ENCODE measurements at places on chromosomes 7 and 10.

DNA sequence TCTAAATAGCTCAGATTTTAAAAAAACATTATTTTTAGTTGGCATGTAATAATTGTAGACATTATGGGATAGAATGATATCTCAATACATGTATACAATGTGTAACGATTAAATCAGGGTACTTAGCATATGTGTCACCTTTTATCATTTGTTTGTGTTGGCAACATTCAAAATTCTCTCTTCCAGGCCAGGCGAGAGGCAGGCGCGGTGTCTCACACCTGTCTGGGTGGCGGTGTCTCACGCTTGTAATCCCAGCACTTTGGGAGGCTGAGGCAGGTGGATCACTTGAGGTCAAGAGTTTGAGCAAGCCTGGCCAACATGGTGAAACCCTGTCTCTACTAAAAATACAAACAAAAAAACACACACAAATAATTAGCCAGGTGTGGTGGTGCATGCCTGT lies 151.7 kb downstream of the RTKN2 start:
- DNase-seq = no peak

- no peak for DNase-seq
Measured at GRCh38 chr7:138316421-138317043, 143.5 kb upstream of the TRIM24 start.

GRCh38 chr10:43401627-43402026 lies 7.4 kb downstream of the HNRNPF start:
- no peak for DNase-seq

DNA sequence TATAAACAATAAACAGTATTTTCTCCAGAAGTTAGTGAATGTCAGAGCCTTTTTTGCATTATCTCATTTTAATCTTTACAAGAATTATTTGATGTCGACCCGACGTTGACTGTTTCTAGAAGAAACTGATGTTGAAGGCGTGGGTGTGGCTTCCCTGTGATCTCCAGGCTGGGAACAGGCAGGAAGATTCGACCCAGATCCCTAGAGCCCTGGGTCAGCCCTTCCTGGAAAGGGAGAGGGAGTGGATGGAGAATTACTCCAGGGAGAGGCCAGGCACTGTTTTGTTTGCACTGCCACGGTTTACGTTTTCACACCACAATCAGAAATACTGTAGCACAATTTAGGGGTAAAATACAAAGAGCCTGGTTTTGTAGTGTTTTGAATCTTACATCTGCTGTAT lies 133.1 kb downstream of the ADARB2 start:
- no peak for DNase-seq

- DNase-seq = no peak
Measured at GRCh38 chr10:14294347-14295059, 36.2 kb downstream of the FRMD4A start.

DNA sequence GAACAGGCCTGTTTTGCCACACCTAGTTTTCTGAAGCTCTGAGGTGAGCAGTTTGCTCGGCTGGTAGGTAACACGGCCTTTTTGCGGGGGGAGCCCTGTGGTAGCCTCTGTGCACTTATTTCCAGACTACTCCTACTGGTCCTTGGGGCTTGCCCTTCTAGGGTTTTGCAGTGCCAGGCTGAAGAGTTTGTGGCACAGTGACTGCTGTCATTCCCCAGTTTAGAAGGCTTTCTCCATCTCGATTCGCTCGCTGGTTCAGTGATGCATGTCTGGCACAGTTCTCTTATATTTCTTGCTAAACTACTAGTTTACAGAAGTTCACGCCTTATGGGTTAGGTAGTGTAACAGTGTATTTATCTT lies 711 bp downstream of the KIF20B start:
- DNase-seq = no peak

DNA sequence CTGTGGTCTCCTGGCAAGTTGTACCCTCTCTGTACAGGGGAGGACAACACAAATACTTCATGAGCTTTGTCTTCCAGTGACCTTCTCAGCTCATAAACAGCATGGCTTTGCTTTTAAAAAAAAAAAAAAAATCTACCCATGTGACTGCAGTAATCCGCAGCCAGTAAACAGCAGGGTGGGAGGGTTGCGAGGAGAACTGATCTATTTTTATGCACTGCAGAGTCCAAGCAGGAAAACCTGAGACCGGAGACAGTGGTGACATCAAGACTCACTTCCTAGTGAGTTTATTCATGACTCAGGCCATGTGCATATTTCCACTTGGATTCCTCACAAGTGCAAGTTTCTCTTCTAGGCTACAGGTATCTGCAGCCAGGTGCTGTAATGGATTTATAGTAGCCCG lies 127.9 kb downstream of the NRF1 start:
- DNase-seq = no peak

GRCh38 chr10:83685458-83685857 lies 453.9 kb upstream of the GHITM start:
- no peak for DNase-seq

- DNase-seq = no peak
Measured at GRCh38 chr10:77562742-77563141, 74.9 kb downstream of the KCNMA1 start.

GRCh38 chr10:60919551-60919950 lies 24.4 kb downstream of the RHOBTB1 start:
- no peak for DNase-seq

DNA sequence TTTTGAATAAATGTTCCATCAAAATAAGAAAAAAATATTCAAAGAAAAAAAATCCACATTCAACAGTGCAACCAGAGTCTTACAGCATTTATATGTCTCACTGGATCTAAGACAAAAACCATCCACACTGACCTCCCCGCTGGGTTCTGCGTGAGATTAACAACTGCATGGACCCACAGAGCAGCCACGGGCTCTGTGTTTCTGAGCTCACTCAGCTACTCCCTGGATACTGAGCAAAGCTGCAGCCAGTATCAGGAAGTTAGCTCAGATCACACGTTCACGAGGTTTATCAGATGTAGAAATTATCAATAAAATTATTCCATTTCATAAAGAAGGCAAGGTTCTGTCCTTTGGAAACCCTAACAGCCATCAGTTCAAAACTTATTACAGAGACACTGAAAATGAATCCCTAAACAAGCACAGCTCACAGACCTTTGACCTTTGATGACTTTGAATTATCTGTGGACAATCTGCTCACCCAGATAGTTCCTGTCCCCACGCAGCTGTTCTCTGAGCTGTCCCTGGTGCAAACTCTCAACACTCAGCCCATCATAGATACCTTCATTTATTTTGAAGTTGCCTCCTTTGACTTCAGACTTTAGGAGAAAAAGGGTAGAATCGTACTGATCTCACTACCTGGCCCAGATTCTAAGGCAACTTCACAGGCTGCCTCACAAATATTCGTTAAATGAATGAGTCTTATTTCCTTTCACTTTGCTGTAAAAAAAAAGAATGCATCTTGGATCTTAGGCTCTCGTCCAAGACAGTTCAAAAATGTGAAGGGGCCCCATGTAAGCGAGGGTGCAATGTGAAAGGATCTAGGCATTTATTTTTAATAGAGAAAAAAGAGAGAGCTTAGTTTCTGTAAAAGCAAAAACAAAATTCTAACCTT lies 67.7 kb upstream of the SVIL start:
- no peak for DNase-seq

GRCh38 chr7:73737491-73738219 lies 947 bp downstream of the ABHD11 start:
- no peak for DNase-seq

- no peak for DNase-seq
Measured at GRCh38 chr7:91286432-91286831, 22.2 kb downstream of the FZD1 start.

DNA sequence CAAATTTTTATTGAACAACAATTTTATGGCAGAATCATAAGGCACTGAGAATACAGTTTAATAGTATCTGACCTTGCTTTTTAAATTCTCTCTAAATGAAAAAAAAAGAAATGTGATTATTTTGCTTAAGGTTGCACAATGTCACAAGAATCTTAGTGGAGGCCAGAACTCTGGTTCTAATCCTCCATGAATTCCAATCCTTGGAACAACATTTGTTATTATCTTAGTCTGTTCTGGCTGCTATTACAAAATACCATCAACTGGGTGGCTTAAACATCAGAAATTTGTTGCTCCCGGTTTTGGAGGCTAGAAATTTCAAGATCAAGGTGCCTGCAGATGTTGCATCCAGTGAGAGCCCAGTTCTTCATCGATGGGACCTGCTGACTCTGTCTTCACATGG lies 158.2 kb upstream of the POM121L12 start:
- DNase-seq = no peak

DNA sequence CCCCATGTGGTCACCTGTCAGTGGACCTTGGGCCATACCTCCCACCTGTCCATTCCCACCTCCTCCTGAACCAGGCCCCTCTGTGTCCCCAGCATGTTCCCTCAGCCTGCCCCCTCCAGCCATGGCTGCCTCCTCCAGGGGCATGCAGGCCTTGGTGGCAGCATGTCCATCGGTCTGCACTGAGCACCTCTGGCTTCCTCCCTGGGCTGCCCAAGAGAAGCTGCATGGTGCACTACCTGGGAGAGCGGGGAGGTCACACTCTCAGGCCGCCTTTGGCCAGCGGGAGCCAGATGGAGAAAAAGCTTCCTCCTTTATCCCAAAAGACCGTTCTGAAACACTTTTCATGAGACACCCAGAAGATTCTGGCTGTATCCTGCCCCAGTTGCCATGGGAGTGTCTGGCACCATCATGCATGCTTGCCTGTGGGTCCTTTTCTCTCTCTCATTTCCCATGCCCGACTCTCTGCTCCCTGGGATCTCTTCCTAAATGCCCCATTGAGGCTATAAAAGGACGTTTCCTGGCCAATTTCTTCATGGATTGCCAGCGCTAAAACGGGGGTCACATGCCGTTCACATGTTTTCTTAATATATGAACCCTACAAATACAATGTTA lies 45.5 kb upstream of the MGMT start:
- DNase-seq = no peak

DNA sequence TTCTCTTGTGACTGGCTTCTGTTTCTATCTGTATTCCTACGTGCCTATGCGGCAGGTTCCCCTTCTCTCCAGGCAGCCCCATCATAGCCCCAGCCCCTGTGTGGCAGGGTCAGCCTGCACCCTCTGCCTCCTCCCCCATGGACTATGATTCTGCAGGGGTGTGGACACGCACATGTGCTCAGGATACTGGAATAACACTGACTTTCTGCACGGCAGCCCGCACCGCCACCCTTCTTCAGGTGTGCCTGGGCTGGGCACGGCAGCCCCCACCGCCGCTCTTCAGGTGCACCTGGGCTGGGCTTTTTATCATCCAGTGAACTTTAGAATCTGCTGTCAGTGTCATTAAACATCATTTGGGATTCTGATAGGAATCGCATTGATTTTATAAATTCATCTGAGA lies 202.6 kb upstream of the PPP2R2D start:
- DNase-seq = no peak

- DNase-seq = no peak
Measured at GRCh38 chr7:14761510-14762296, 140.8 kb downstream of the DGKB start.

- no peak for DNase-seq
Measured at GRCh38 chr7:130996205-130996832, 262.3 kb upstream of the KLF14 start.

GRCh38 chr7:137987968-137988367 lies 13.9 kb downstream of the CREB3L2 start:
- no peak for DNase-seq

DNA sequence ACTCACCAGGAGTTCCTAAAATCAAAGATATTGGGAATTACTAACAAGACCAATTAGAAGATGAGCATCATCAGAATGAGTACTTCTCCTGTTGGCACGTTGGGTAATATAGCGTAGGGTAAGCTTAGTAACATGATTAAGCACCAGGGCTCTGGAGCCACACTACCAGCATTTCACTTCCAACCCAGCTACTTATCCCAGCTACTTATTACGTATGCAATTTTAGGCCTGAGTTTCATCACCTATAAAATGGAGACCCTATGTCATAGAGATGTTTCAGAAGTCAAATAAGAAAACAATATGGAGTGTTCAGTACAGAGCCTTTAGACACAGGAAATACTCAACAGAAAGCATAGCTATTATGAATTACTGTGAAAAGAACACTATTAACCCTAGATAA lies 19.0 kb downstream of the GDI2 start:
- no peak for DNase-seq

DNA sequence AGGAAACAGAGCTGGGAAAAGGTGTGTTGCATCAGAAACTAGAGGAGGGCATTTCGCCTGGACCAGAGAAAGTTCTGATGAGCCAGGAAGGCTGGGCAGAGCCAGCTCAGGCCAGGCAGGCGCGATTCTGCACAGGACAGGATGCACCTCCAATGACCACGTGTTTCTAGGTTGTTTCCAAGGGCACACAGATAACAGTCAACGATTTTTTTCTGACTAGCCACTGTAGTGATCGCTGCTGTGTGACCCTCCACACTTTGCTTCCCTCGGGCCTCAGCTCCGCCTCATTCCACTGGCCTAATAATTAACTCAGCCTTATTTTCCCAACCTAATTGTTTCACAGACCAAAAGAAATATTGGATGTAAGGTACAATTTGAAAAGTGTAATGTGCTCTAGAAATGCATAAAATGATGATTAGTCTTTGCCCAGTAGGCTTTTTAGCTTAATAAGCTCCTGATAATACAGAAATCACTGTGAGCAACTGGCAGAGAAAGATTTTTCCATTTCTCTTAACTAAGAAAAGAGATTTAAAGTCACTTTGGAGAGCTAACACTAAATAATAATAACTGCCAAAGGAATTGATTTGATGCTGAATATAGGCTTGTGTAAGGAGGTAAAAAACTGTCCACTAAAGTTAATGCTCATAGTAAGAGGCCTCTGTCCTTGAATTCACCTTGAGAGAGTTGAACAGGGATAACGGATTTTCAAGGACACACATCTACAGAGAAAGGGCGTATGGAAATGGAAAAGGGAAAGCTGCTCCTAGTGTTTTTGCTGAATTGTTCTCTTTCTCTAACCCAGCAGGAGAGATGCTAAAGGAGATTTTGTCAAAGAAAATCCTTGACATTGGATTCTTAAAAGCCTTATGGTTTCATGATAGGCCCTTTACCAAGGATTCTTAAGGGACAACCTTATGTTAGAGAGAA lies 291.0 kb upstream of the C7orf33 start:
- DNase-seq = no peak

DNA sequence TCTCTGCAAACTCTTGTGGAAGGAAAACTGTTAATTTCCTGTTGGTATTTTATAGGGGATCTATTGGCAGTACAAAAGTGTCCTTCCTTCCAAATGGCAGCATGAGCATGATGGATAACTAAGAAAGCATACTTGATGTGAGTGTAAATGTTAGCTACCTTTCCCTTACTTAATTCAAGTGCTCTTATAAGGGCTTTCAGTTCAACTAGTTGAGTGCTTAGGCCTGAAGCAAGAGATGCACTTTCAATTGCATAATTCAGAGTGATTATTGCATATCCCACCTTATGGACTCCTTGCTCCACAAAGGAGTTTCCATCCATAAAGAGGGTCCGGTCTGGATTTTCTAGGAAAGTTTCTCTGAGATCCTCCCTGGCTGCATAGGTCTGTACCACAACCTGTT lies 56.3 kb upstream of the CYP2C8 start:
- DNase-seq = no peak

GRCh38 chr10:77862595-77862994 lies 64.0 kb downstream of the DLG5 start:
- DNase-seq = no peak

DNA sequence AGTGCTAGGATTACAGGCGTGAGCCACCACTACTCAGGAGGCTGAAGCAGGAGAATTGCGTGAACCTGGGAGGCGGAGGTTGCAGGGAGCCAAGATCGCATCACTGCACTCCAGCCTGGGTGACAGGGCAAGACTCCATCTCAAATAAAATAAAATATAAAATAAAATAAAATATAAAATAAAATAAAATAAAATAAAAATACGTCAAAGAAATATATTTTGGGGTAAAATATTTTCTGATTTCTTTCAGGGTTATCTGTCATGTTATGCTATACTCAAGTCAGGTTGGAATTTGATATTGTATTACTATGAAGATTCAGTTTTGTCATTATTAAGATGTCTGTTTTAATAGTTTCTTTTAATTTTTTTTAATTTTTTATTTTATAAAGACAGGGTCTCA lies 99.4 kb upstream of the GHITM start:
- DNase-seq = no peak
